Brain (organoid and tissue), 16 donors: ENCODE measurements at places on chromosomes 16 and 17. TPM values are rescaled to one million over a fixed set of nuclear protein-coding genes. Genes with fewer than 3 reads are reported as not detected.

Gene PROCA1
- 8.8 TPM for polyA plus RNA-seq

Gene CCL14
- polyA plus RNA-seq = 4.4 TPM

Gene AIPL1
- not detected for polyA plus RNA-seq

Gene EPN3
- polyA plus RNA-seq = 2.1 TPM

Gene ASGR2
- 0.37 TPM for polyA plus RNA-seq

Gene CTRB2
- not detected for polyA plus RNA-seq

Gene OTOA
- polyA plus RNA-seq = not detected

Gene HSPB9
- polyA plus RNA-seq = 0.54 TPM

Gene MYH8
- not detected for polyA plus RNA-seq

Gene CDRT15L2
- polyA plus RNA-seq = not detected

Gene LRRC75A
- polyA plus RNA-seq = 38.0 TPM

Gene MEOX1
- not detected for polyA plus RNA-seq

Gene KRT32
- not detected for polyA plus RNA-seq

Gene CIITA
- polyA plus RNA-seq = 0.75 TPM

Gene HOXB13
- polyA plus RNA-seq = not detected

Gene CCL7
- polyA plus RNA-seq = not detected
